AG20443 (cell line): ENCODE measurements at places on chromosomes 6 and 20.

GRCh38 chr6:168892031-168892430 is 361.6 kb downstream of the THBS2 start:
- no peak for DNase-seq

- no peak for DNase-seq
These were observed 468 bp downstream of the TRDN start for GRCh38 chr6:123636282-123636681.

GRCh38 chr20:60459212-60459611 is 501.0 kb downstream of the CDH26 start:
- DNase-seq = no peak

- DNase-seq = peak; percentile 31
These were observed 435 bp downstream of the ZSWIM3 start for GRCh38 chr20:45857882-45858216.

DNA sequence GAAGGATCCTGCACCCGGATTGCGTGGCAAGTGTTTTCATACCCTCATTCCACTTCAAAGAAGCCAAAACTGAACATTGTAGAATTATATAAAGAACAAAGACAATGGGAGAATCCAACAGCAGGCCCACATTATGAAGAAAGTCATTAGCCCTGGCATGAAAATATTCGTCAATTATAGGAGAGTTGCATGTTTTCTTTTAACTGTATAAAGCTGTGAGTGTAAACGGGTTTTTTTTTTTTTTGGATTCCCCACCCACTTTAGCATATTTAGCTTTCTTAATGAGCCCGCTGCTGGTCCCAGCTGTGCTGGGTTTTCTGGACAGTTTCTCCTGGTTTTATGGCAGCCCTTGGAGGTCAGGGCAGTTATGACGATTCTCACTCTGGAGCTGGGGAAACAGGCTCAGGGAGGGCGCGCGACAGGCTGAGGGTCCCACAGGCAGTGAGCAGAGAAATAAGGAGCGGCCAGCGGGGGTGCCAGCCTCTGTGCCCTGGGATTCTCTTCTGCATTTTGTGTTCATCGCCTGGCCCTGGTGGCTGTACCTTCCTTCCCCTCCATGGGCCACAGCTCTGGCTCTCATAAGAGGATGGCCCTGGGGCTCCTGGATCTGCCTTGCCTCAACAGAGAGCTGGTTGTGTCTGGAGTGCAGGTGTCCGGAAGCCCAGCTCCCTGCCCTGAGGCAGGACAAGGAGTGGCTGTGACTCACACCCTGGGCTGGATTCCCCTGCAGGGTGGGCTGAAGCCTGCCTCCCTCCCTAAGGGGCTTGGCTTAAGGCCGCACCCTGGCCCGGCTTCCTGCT is 24.1 kb upstream of the SULF2 start:
- no peak for DNase-seq

GRCh38 chr6:152186840-152187239 is 379.4 kb downstream of the ESR1 start:
- DNase-seq = no peak

DNA sequence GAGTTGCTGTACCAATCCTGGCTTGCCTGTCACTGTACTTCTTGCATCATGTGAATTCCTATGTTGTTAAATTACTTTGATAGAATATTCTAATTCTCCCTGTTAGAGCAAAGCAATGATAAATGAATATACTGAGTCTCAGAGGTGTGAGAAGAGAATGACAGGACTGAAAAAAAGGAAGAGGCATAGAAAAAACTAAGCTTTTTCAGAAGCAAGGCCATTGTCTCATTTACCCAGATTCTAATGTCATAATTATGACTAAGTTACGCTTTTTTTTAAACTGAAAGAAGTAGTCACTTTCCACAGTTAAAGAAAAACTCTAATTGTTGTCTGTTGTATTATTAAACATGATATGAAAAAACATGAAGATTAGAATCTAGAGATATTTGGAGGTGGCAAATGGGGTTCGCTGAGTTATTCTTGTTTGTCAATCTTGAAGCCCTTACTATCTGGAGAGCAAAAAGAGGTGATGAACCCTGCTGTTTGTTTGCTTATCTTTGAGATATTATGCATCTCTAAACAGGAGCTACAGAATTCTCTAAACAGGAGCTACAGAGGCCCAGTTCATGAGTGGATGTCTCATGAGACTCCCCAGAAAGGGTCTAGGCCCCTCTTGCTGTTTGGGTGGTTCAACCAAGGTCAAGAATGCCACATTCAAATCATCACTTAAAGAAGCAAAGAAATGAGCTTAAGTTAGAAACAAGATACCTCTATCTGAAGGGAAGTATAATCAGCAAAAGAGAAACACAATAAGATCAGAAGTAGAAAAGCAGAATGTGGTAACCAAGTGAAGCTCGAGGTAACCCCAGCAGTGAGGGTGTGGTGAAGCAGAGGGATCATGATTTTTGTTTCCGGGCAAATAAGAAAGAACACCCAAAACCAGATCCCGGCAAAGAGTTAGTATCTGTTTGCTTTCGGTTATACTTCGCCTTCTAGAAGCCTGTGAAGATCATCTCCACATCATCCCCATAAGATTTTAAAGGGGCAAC is 33.3 kb upstream of the THEMIS start:
- DNase-seq = no peak

DNA sequence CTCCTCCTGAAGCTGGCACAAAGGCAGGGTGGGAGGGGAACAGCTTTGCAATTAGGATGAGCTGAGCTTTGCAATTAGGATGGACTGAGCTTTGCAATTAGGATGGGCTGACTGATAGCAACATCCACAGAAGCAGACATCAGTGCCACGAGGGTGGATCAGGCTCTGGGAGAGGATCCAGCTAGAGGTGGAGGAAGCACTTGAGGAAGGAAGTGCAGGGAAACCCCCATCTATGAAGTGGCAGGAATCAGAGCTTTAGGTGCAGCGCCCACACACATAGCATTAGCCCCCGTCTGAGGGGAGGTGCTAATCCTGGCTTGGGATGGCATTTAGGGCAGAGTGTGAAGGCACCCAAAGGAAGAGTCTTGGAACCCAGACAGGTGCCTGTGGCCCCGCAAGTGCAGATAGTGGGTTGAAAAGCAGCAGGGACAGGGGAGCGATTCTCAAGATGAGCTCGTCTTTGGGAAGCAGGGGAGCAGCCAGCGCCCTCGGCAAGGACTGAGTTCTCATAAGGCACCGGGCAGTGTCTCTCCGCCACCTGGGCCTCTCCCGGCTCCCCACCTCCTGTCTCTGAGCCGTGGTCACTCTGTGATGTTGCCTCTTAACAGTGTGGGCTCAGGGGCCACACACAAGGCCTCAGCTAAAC is 12.0 kb upstream of the THBS2 start:
- DNase-seq = no peak

GRCh38 chr6:37965964-37966676 is 146.6 kb downstream of the ZFAND3 start:
- peak; percentile 10 for DNase-seq

DNA sequence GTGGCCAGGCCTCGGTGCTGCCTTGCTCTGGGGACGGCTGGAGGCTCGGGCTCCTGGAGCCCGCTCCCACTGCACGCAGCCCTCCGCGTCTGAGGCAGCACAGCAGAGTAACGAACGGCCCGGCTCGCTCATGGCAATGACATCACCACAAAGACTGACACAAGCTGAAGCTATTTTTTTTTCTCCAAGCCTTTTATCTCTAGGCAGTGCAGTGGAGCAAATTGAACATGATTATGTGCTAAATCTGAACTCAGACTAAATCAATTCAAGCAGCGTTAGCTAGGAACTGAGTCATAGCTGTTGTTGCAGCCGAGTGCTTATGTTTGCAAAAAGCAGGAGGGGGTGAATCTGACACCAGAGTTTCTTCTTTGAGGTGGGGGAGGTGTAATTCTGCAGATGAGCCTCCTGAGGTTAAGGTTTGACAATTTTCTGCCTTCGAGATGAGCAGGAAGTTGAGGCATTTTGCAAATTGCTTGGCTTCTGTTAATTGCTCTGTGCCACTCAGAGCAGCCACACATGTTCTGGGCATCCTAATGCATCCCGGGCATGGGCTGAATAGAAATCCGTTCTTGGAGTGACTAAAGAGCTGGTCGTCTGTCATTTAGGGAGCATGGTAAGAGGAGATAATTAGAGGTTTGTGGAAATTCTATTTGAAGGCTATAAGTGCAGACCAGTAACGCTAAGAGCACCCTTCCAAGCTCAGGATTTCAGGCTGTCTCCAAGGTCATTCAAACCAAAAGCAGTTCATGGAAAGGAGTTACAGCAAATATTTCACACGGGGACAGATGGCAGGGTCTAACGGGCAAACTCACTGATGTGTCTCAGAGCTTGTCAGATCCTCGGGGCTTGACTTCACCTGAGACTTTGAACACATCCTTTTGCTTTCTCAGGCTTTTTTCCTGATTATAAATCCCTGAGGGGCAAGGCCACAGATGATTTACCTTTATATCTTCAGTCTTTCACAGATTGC is 155.1 kb upstream of the ENPP5 start:
- DNase-seq = peak; percentile 67

- DNase-seq = no peak
These were observed 23.1 kb downstream of the NEDD9 start for GRCh38 chr6:11209369-11209768.

DNA sequence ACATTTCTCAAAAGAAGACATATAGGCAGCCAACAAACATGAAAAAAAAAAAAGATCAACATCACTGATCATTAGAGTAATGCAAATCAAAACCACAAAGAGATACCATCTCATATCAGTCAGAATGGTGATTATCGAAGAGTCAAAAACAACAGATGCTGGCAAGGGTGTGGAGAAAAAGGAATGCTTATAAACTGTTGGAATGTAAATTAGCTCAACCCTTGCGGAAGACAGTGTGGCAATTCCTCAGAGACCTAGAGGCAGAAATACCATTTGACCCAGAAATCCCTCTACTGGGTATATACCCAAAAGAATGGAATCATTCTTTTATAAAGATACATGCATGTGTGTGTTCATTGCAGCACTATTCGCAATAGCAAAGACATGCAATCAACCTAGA is 303.8 kb upstream of the THEMIS start:
- no peak for DNase-seq

DNA sequence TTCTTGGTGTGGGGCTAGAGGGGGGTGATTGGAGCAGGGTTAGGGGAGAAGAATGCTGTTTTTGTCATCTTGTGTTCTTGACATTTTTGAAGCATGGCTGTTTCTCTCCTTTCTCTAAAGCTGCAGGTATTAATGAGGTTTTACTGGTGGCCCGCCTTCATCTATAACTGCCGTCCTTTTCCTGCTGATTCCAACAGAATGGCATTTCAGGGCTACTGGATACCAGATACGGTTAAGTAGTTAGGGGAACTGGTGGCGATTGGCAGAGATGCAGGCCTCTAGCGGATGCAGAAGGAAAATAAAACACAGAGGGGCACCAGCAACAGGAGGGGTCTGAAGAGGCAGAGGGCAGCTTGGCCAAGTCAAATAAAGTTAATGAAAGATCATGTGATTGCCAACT is 89.7 kb upstream of the EEF1E1 start:
- no peak for DNase-seq

DNA sequence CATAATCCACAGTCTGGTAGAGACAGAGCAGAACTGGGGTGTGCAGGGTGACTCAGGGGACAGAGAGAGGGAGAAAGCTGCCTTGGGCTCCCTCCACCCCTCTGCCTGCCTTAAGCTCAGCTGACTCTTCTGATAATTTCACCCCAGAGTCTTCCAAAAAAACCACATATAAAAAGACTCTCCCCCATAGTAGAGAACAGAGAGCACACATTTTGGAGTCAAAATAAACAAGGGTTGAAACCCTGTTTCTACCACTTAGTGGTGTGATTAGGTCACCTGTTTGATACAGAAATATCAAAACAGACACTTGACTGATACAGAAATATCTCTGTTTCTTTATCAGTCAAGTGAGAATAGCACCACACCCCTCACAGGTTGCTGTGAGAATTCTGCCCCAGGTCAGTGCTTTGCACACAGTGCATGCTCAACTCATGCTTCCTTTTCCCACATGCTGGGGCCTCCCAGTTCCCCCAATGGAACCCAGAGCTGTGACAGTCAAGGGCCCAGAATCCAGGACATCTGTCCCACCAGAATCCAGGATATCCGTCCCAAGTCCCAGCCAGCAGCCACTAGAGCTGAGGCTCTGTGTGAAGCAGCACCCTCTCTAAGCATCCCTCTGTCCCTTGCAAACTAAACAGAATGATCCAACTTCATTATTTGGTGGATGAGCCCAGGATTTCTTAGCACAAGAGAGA is 1.2 kb downstream of the TREML2 start:
- no peak for DNase-seq

DNA sequence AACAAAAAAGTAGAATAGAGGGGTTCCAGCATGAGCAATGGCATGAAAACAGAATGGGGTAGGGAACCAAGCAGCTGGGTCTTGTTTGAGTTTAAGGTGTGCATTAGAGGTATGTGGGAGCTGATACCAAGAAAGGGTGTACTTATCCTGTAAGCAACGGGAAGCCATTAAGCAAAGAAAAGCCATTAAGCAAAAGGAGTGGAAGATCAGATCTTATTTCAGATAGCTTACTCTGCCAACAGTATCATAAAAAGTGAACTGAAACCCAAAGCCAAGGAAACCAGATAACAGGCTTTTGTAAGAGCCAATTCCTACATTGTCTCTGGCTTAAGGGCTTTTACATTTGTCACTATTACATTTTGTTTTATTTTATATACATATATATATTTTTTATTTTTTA is 21.3 kb upstream of the BEND6 start:
- DNase-seq = no peak

DNA sequence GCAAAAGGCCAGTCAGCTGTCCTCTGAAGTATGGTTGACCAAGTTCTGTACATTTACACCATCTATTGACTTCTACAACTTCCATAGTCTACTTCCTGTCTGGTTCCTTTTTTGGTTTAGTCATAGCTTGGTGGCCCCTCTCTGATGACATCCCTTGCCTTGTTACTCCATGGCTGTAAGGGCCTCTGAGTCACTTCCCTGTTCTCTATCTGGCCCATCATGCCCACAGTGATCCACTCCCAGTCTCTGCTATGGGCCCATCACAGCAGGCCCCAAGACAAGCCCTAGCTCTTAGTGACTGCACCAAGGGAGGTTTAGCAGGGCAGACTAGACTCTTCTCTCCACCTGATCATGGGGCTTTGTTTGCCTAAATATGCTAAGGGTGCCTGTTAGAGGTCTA is 441.6 kb downstream of the HACE1 start:
- DNase-seq = no peak

DNA sequence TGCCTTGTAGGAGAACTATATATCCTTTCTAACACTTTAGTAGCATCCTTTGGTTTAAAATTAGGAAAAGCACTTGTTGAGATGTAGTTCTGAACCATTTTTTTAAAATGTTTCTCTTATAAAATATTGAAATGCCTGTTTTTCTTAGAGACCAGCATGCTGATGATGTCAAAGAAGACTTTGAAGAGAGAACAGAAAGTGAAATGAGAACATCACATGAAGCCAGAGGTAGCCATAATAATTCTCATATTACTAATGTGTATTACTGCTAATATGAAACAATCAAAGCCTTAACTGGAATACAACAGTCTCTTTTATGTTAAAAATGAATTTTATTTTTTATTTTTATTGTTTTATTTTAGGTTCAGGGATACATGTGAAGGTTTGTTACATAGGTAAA is 102.0 kb downstream of the SAMD3 start:
- DNase-seq = no peak

- DNase-seq = no peak
These were observed 418.5 kb upstream of the JARID2 start for GRCh38 chr6:14827354-14827753.

- no peak for DNase-seq
These were observed 104.8 kb upstream of the LY86 start for GRCh38 chr6:6483733-6484132.
